Stimulated activated CD8-positive, alpha-beta memory T cell treated with anti-CD3 and anti-CD28 coated beads, Interleukin-4, amount 100 ng/mL, for 1 hour (primary cell): ENCODE measurements at places on chromosomes 16 and 17.

DNA sequence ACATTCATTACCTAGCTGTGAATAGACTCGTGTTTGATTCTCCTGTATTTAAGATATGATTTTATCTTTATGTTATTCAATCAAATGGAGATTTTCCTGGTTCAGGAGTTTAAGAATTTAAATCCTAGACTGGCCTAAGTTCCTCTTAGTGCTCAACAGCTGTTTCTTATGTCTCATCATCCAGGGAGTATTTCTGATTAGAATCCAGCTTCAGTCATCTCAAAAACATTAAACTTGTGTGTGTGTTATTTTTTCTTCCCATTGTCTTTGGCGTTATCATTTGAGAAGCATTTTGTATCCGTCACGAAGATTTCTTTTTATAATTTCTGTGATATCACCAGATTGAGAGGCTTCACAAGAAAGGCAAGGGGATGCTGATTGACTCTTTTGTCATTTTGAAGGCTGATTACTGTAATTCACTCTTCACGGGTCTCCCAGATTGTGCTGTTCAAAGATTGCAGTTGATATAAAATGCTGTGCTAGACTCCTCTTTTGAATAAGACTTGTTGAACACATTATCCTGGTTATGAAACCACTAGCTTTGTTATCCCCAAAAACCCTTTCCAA, 204.8 kb downstream of the CDH8 start:
- no peak for DNase-seq

DNA sequence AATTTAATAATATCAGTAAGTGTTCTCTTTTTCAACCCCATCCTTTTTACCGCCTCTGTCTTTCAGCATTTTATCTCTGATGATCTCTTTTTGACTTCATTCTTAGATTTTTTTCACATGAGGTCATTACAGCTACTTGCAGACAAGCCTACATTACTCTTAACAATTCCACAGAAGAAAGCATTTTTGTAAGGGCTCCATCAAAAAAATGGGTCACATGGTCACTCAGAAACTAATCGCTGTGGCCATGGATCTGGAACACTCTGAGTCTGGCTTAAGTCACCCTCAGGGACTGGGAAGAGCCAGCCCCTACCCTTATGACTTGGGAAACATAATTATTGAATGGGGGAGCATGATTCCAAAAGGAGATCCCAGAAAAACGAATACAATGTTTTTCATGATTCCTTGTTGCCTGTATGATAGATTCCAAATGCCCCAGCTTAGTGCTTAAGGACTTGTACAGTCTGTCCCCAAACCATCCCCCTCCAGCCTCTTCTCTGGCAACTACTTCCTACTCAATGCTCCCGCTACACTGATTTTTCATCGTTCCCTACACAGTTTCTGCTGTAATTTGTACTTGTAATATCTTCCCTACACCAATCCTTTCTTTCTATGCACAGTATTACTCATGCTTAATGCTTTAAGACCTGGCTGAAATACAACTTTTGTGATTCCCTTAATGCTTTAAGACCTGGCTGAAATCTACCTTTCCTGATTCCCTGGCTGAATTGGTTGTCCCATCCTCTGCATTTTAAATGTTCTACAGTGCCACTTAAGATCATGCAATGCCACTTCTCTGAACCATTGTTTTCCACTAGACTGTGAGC, 457.8 kb downstream of the HS3ST4 start:
- DNase-seq: no peak

- DNase-seq: peak; percentile 53
Observed at GRCh38 chr17:58658804-58659713, 32.8 kb downstream of the TEX14 start.

GRCh38 chr16:11152677-11153331, 103.2 kb downstream of the SOCS1 start:
- DNase-seq: no peak

DNA sequence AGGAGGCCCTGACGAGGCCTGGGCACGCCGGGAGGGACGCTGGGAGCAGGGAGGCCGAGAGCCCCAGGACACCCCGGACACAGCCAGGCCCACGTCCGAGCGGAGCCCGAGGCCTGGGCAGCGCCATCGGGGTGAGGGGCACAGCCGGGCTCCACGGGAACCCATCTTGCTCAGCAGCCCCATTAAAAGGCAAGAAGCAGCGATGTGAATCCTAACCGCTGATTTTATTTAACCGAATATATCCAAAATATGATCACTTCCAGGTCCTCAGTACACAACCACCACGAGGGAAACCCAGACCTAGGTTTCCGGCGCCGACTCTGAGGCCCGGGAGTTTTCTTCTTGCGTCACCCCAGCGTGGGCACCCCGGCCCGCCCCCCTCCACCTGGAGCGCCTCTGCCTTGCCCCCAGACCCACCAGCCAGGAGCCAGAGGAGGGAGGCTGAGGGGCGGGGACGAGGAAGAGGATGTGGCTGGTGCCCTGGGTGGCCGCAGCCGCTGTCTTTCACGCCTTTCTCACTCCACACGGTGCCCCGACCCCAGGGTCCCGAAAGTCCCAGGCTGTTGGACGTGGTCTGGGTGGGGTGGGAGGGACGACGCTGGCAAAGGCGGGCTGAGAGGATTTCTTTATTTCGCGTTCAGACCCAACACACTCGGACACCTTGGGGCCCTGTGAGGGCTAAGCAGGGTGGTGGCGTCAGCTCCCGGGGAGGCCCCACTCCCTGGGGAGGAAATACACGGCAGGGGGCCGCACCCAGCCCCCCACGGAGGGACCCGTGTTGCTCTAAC, 568 bp upstream of the CCDC154 start:
- DNase-seq: no peak

DNA sequence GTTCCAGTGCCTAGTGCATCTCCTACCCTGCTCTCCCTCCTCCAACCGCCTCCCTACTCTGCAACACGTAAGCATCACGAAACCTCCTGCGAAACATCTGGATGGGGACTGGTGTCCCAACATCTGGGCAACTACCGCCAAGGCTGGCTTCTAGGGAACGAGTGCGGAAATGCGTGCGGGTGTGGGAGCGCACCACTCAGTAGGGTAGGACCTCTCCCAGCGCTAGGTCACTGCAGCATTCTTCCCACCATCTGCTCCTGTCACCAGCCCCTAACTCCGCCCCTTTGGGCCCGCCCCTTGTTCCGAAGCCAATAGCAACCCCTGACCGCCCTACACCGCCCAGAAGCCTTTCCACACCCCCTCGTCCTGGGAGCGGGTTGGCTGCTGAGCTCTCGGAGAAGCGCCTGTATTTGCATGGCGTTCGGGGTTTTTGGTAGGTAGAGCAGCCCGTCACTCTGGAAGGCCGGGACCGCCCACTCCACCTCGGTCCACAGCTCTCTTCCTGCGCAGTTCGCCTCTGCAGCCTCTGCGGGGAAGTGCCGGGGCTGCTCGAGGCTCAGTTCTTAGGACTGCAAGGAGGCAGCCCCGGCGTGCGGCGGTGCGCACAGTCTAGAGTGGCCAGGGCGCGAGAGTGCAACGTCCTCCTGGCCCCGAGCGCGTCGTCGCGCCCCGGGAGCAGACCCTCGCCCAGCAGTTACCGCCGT, at the start of gene HS3ST3B1:
HS3ST3B1 (plus strand) TSS at position 507 of the 704 bp plus-strand sequence. CDS start 438 bp downstream, outside the sequence.
- DNase-seq: peak; percentile 93

- DNase-seq: no peak
Observed at GRCh38 chr16:85454171-85454872, 158.8 kb upstream of the GSE1 start.

DNA sequence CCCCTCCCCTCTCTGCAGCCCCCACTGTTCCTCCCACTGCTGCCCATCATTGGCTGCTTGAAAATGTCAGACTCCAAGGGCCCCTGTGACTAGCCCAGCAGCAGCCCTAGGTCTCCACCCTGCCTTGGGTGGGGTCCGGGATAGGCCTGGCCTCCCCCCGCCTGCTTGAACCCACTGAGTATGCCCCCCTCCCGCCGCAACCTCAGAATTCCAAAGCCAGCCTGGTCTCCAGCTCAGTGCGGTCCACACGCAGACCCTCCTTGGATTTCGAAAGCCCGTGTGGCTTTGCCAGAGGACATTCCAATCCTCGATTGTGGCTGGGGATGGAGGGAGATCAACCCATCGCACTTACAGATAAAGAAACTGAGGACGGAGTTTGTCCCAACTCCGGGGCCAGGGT, 6.4 kb downstream of the DPEP1 start:
- DNase-seq: no peak

DNA sequence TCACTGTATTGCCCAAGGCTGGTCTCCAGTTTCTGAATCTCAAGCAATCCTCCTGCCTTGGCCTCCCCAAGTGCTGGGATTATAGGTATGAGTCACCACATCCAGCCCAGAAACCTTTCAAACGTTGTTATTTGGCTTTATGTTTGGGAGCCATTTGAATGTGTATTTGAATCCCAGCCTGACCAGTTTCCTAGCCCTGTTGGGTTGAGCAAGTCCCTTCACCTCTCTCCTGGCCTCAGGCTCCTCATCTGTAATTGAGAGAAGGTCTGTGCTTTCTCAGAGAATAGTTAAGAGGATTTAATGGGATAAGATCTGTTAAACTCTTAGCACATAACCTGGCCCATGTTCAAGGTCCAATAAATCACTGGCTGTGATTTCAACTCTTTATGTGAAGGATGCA, 385.8 kb upstream of the RBFOX1 start:
- DNase-seq: no peak

DNA sequence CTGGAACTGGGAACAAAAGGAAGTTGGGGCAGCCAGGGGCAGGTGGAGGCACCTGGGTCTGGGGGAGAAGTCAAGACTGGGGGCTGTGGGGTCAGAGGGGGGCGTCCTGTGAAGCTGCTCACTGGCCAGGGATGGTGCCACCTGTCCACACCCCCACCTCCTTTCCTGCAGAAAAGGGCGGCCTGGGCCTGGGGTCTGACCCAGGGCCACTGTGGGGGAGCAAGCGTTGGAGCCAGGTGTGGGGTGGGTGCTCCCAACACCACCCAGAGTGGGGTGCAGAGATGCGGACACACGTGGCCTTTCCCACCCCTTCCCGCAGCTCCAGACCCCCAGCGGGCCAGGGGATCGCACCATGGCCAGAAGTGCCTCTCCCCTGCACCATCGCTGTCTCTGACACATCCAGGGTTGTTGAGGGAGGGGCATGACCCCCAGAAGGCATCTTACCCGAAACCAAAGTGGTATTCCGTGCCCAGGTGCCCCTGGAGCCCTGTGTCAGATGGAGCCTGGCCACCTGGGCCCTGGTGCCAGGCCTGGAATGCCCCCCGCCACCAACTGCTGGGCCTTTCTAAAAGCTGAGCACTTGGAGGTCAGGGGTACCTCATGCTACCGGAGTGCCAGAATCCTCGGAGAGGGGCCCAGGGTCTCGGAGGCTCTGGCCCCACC, 2.6 kb upstream of the SLC16A3 start:
- DNase-seq: no peak

DNA sequence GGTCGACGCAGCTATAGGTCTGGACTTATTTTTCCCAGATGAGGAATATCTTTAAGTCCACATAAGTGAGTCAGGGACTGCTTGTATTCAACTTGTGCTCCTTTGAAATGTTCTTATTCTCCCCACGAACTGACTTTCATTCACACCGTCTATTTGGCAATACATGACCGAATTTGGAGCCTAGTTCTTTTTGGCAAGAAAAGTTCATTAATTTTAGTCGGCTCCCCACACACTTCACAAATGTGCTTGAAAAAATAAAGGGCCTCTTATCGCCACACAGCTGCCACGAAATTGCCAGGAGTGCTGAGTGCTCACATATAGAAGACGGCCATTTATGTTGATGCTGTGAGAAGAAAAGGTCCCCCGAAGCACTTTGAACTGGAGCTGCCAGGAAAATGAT, 152.6 kb downstream of the PRKCA start:
- DNase-seq: no peak

DNA sequence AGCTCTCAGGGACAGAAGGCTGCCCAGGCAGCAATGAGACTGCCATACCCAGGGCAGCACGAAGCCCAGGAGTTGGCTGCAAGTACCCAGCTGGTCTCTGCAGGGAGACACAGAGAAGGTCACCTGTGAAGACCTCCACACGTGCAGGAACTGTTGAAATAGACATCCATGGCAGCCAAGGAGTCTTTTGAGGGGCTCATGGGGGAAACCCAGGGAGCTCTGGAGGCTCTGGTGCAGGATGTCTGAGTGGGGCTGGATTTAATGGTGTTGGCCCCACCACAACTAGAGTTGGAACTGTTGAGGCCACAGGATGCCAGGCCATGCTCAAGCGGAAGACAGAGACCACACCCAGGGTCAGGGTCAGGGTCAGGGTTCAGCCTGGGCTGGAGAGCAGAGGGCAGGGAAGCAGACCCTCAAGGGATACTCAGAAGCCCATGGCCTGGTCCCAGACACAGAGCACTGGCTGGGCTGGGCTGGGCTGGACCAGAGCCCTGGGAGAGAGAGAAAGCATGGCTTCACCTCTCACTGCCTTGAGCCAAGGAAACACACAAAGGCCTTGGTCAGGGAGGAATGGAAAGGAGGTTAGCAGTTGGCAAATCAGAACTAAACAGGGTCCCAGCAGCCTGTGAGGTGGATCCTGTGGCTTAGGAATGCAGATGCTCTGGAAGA, 21.4 kb downstream of the PITPNM3 start:
- no peak for DNase-seq

DNA sequence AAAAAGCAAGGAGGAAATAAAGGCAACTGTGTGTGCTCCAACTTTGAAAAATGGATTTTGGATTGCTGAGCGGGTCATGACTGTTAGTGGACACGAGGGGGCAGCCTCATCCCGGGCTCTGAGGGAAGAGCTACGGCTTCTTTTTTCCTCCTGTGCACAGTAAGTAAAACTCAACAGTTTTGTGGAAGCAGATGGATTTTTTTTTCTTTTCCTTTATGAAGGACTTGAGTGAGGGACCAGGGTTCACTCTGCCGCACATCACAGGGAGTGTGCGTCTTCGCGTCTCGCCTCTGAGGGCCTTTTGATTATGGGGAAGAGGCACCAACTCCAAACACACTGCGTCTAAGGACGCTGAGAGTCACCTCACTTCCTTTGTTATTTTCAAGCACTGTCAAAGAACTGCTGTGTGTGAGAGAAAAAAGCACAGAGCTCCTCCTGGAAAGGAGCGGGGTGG, 80.3 kb upstream of the GOT2 start:
- no peak for DNase-seq

- DNase-seq: no peak
Observed at GRCh38 chr17:49369760-49370159, 7.7 kb upstream of the ZNF652 start.

GRCh38 chr16:48422537-48422936, 37.3 kb upstream of the SIAH1 start:
- DNase-seq: no peak

- no peak for DNase-seq
Observed at GRCh38 chr17:5619088-5619740, 34.9 kb upstream of the NLRP1 start.

GRCh38 chr17:13518261-13519000, 83.3 kb downstream of the HS3ST3A1 start:
- no peak for DNase-seq

DNA sequence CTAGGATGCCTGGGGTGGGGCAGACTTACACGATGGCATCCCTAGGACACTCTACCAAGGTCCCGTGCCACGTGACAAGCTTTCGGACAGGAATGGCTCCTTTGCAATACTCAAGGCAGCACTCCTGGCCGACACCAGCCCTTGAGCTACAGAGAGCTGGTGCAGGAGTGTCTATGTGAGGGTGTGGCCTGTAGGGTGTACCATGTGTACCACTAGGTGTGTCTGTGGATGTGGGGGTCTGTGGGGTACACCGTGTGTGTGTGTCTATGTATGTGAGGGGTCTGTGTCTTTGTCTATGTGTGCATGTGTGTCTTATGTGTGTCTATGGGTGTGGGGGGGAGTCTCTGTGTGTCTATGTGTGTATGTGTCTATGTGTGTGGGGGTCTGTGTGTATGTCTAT, 1.9 kb upstream of the TLE7 start:
- no peak for DNase-seq

- DNase-seq: no peak
Observed at GRCh38 chr16:67833030-67833414, 9.1 kb upstream of the THAP11 start.

GRCh38 chr17:19647697-19648474, 665 bp upstream of the ALDH3A2 start:
- no peak for DNase-seq
